A172 (cell line): ENCODE measurements at places on chromosomes 4 and X. TPM values are rescaled to one million over a fixed set of nuclear protein-coding genes. Genes with fewer than 3 reads are reported as not detected.

Gene PCSK1N
- 15.3 and 16.5 TPM in 2 replicates for total RNA-seq

Gene NUP54
- total RNA-seq = 36.5 and 40.2 TPM in 2 replicates

Gene GPR50
- total RNA-seq = not detected in 2 replicates

Gene KLF3
- total RNA-seq = 6.4 and 8.9 TPM in 2 replicates

Gene MBNL3
- 0.17 and 0.24 TPM in 2 replicates for total RNA-seq

Gene GRIA2
- not detected in 2 replicates for total RNA-seq

Gene VCX3B
- total RNA-seq = not detected in 2 replicates

Gene SLC34A2
- not detected in 2 replicates for total RNA-seq
